ENCODE measurements at places on chromosomes 1 and 21. TPM values are rescaled to one million over a fixed set of nuclear protein-coding genes. Genes with fewer than 3 reads are reported as not detected.

The PGBD5 gene
- total RNA-seq = not detected

The SH3BGR gene
- total RNA-seq = 0.39 TPM

The CLEC20A gene
- total RNA-seq = 0.15 TPM

The SELL gene
- 4.3 TPM for total RNA-seq

The UHMK1 gene
- total RNA-seq = 47.3 TPM

The ETNK2 gene
- 13.1 TPM for total RNA-seq

The SPRR4 gene
- not detected for total RNA-seq

The MYOM3 gene
- total RNA-seq = 0.05 TPM

The CTNNBIP1 gene
- 30.3 TPM for total RNA-seq

The LRRC7 gene
- 0.10 TPM for total RNA-seq

The FHAD1 gene
- total RNA-seq = 0.40 TPM

The KRTAP6-3 gene
- not detected for total RNA-seq

The IL22RA1 gene
- total RNA-seq = not detected

The EFNA3 gene
- 0.80 TPM for total RNA-seq

The UQCRHL gene
- total RNA-seq = 1.5 TPM

The ACTL8 gene
- not detected for total RNA-seq
